ENCODE measurements at places on chromosomes 2 and 18.

- DNase-seq, result no peak
These were observed 451.4 kb upstream of the ST6GAL2 start for GRCh38 chr2:107337209-107337898.

GRCh38 chr2:196544906-196545433, 94.5 kb upstream of the CCDC150 start:
- DNase-seq, result no peak

GRCh38 chr2:27133195-27133875, 1.1 kb downstream of the PREB start:
- no peak for DNase-seq

GRCh38 chr18:8734496-8734895, 29.1 kb downstream of the MTCL1 start:
- no peak for DNase-seq

GRCh38 chr18:58290116-58290695, 246.2 kb downstream of the NEDD4L start:
- DNase-seq, result no peak

DNA sequence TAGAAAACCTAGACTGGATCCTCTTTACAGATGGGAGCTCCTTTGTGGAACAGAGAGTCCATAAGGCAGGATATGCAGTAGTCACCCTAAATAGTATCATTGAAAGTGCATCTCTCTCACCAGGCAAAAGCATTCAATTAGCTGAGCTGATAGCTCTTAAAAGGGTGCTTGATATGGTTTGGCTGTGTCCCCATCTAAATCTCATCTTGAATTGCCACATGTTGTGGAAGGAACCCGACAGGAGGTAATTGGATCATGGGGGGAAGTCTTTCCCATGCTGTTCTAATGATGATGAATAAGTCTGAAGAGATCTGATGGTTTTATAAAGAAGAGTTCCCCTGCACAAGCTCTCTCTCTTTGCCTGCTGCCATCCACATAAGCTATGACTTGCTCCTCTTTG, 96.2 kb upstream of the RMP24 start:
- no peak for DNase-seq

GRCh38 chr2:138003411-138003810, 39.1 kb downstream of the HNMT start:
- DNase-seq, result no peak

DNA sequence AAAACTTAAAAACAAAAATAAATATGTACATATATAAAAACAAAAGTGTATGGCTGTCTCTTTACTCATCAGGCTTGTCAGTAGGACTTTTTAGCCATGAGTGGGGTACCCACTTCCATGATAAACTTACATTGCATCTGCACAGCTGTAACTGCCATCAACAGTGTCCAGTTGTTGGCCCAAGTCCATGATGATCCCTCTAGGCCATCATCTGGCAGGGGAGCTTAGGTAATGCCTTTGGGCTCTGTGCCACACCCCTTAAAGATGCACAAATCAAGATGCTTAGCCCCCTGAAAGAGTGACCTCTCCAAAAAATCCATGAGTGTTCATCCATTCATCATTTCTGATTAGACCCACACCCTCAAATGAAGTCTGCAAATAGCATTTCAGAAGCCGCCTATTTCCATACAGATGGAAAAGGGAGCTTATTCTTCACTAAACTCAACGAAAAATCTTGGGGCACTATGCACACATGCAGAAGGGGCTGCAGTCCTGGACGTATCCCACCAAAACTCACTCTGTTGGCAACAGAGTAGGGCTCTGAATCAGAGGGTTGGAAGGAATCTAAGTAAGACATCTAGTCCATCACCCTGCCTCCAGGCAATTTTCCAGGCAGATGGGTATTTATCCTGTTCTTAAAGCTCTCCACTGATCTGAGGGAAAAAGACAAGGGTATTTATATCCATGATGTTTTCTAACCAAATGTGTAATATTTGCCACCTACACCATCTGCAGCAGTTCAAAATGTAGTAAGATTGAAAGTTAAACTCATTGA, 691.0 kb downstream of the ZEB2 start:
- DNase-seq, result no peak

- DNase-seq, result no peak
These were observed 97.8 kb downstream of the ADD2 start for GRCh38 chr2:70670202-70670601.

DNA sequence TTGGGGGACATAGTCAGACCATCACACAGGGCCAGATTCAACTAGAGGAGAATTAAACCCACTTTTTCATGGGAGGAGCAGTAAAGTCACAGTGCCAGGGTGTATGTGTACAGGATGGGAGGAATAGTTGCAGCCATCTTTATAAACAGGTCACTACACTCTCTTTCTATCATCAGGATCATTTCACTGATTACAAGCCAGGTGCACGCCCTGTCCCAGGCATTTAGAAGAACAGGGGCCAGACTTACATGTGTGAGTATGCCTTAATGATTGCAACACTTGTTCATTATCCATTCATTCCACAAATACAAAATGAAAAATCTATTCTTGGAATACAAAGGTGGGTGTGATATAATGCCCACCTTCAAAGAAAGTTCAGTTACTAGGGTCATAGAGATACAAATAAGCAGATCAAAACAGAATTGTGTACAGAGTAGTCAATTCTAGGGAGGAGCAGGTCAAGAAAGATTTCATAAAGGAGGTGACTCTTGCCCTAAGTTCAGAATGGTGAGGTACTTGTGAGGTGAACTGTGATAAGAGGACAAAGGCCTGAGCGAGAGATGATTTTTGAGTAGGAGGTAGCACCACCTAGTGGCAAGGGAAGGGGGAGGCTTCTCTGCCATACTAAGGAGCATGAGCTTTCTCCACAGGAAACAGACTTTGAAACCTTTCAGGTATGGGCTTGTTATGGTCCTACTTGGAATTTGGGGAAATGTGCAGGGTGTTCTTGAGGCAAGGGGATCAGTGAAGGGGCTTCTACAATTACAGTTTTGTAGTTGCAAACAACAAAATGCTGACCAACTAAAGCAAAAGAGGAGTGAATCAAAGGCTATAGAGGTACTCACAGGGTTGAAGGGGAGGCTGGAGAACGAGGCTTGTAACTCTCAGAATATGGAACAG, 156.3 kb downstream of the SUCLG1 start:
- DNase-seq, result no peak

DNA sequence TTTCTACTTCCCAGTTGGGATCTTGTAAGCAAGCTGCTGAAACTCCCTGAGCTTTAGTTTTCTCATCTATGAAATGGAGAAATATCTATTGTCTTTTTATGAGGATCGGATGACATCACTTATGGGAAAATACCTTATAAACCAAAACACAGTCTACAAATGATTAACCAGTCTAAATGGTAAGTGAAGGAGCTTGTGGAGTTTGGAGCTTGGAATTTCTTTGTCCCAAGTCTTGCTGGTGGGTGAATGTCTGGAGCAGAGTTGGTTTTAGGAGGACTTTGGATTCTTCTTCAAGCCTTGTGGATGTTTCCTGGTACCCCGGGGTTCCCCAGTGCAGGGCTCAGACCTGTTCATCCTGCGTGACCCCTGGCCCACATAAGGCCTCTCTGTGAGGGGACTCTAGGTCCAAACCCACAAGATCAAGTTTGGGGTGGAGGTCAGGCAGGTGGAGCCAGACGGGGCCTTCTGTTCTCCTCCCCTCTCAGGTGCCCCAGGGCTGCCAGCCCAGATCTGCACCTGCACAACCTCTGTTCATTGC, 43.2 kb downstream of the FOSL2 start:
- no peak for DNase-seq

DNA sequence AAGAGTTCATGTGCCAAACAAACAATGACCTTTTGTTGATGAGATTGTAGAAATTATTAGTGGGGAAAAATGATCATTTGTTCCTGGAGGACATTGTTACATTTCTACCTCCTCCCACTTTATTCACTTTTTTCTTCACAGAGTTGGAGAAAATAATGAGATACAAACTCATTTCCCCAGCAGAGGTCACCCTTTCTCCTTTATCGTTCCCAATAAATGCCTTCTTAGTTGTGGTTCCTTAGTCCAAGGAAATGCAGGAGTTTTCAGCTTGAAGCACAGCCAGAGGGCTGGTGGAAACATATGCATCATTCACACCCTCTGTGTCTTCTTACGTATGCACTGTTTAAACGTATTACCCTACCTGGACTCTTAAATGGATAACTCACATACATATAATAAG, 108.8 kb downstream of the SLC4A3 start:
- DNase-seq, result no peak

DNA sequence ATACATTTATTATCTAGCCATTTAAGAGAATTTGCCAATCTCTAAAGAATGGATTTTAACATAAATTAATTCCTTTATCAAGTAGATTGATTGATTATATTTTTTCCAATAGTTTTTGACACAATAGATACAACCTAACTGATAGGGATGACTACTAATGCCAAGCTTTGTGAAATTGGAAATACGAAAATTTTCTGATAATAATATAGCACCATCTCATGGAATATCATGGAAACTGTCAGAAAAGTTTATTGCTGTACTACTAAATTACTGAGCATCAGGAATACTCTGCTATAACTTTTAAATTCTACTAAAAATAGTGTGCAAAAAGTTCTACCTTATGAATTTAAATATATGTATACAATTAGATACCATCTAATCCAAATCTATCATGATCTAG, 101.8 kb upstream of the MAP2 start:
- no peak for DNase-seq

Data from NCI-H187 (cell line).